Stimulated activated CD4-positive, alpha-beta T cell treated with anti-CD3 and anti-CD28 coated beads, Interleukin-4, amount 100 ng/mL, for 48 hours (primary cell): ENCODE measurements at places on chromosomes 16 and 17.

DNA sequence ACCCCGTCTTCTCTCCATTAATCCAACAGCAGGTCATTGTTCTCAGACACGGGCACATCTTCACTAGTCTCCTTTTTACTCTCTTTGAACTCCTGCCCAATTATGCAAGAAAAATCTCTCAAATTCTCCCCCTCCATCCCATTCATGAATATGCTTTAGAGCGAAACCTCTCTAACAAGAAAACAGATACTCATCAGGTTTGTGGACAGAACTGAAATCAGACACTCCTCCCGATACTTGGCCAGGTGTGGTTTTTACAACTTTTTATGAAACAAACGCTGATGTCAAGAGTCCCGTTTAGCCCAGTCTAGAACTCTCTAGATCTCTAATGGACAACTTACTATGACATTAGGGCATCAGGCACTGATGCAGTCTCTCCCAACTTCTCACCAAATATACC, 40.9 kb downstream of the PIK3R5 start:
- no peak for DNase-seq

DNA sequence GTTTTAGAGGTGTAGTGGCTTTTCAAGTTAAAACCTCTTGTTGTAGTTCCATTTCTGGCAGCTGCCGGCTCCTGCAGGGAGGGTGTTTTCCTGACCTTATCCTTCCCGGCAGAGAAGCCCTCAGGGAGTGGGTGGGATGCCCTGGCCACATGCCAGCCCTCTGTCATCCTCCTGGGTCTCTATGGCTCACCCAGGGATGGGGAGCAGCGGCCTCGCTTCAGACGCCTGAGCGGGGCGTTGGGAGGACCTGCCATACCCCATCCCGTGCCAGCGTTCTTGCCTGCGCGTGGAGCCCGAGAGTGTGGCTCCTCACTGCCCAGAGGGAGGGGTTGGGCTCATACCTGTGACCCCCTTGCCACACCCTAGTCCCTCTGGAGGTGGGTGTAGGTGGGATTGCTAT, 11.9 kb downstream of the KCNJ12 start:
- DNase-seq = no peak

DNA sequence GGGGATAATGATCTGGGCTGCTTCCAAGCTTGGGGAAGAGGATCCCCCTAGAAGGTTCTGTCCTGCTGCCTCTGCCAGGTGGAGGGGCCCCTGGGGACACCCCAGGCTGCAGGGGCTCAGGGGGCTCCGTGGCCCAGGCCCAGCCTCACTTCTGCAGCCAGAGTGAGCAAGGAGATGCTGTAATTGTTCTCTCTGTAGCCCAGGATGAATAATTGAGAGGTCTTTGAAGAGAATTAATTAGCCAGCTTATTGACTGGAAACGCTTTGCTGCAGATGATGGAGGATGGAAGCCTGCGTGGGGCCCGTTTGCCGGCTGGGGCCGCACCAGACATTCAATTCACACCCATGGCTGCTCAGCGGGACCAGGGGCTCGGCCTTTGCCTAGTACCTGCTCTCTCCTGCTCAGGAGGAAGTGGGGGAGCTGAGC, 38.5 kb downstream of the TMEM235 start:
- no peak for DNase-seq

- no peak for DNase-seq
These were observed 9.0 kb upstream of the C16orf95 start for GRCh38 chr16:87326151-87326571.

GRCh38 chr16:55810451-55810961, 22.4 kb downstream of the CES1 start:
- no peak for DNase-seq

GRCh38 chr16:57600048-57600835, 28.2 kb upstream of the ADGRG1 start:
- DNase-seq = peak; percentile 37

DNA sequence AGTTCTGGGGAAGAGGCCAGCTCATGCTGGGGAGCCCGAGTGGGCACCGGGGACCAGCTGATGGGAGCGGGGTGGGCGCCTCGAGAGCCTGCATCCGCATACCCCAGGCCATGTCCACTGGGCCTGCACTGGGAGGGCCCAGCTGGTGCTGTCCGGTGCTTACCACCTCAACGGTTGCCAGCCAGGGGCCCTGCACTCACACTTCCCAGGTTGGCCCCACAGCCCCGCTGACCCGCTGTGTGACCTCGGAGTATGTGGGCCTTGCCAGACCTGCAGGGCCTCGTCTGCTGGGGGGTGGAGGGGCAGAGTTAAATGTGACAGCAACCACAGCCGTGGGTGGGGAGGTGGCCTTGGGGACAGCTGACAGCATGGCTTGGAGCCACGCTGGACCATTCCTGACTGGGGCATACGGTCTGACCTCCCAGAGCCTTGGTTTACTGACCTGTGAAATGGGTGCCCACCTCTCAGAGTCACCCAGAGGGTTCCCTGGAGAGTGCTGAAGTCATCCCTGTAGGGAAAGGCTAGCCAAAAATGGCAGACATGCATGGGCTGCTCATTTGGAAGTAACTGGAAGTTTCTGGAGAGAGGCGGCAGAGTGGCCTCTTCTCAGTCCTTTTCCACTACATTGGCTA, 5.4 kb upstream of the GAA start:
- no peak for DNase-seq

DNA sequence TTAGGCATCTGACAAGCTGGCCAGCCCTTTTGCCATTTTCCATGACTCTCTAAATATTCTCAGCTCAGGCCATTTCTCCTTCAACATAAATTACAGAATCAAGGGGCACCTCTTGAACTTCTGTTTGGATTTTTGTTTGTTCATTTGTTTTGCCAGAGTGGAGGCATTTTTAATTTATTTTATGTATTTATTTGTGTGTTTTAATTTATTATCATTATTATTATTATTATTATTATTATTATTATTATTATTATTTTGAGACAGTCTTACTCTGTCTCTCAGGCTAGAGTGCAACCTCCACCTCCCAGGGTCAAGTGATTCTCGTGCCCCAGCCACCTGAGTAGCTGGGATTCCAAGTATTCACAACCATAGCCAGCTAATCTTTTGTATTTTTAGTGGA, 1578.0 kb downstream of the CDH8 start:
- DNase-seq = no peak

GRCh38 chr17:3965118-3965800, 1.0 kb upstream of the ATP2A3 start:
- peak; percentile 62 for DNase-seq

- no peak for DNase-seq
These were observed 8.8 kb upstream of the CYB561 start for GRCh38 chr17:63454915-63455314.

DNA sequence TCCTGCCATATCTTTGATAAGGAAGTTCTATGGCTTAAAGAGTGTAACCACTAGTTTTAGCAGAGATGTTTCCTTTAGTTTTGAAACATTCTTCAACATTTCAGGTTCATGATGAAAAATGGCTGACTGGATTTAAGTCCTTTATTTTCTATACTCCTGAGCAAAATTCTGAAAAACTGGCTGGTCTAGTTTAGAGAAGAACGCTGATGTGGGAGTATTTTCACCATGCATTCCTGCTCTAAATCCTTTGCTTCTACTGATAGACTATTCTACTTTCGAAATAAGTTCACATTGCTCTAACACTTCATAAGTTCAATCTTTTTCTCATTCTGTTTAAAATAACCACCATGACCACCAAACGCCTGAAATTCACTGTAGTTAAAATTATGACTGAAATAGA, 281.9 kb downstream of the FTO start:
- DNase-seq = no peak
